ENCODE measurements at places on chromosomes 16 and 17.

DNA sequence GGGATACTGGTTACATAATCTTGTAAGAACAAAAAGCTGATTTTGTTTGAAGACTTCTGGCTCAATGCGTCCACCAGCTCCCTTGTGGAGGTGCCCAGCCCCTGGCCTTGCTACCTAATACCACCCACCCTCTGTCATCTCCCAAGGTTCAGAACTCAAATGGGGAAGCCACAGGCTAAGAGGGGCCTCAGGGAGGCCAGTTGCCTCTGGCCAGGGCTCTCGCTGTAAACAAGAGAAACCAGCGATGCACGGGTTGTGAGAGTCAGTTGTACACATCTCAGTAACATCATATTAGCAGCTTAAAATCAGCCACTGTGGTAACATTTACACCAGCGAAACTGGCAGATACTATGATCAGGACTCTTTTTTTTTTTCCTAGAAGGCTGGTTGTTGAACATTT is 6.0 kb downstream of the TEKT5 start:
- DNase-seq = no peak

DNA sequence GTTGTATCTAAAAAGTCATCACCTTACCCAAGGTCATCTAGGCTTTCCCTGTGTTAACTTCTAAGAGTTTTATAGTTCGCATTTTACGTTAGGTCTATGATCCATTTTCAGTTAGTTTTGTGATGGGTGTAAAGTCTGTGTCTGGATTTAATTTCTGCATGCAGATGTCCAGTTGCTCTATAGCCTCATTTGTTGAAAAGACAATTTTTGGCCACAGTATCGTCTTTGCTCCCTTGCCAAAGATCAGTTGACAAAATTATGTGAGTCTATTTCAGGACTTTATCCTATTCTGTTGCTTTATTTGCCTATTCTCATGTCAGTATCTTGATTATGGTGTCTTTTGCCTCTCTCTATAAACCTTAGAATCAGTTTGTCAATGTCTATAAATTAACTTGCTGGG is 85.1 kb downstream of the METRNL start:
- no peak for DNase-seq

- DNase-seq = no peak
These were observed 11.5 kb downstream of the HAPSTR1 start for GRCh38 chr16:9102943-9103342.

- DNase-seq = peak; percentile 39
These were observed 138.9 kb upstream of the CES5A start for GRCh38 chr16:56013962-56014552.

DNA sequence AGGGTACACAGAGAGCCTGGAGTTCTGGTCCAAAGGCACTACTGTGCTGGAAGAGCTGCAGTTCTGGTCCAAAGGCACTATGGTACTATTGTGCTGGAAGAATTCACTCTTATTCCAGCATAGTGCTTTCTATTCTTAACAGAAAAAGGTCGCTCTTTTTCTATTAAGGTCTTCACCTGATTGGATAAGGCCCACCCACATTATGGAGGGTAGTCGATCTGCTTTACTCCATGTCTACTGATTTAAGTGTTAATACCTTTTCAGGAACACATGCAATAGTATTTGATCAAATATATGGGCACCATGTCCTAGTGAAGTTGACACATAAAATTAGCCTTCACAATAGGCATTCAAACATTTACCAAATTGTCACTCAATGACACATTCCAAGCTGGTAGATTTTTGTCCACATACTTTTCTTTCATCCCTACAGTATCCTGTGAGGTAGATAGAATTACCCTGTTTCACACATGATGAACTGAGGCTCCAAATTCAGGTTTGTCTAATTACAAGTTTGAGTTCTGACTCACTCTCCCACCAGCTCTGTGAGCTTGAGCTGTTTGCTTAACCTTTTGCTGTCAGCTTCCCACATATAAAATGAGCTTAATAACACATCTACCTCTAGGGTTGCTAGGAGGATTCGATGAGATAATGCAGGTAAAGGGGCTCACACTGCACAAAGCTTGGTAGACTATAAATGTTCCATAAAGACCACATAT is 129.9 kb downstream of the AIPL1 start:
- DNase-seq = no peak

GRCh38 chr17:61157246-61157886 is 242.3 kb upstream of the TBX2 start:
- no peak for DNase-seq

DNA sequence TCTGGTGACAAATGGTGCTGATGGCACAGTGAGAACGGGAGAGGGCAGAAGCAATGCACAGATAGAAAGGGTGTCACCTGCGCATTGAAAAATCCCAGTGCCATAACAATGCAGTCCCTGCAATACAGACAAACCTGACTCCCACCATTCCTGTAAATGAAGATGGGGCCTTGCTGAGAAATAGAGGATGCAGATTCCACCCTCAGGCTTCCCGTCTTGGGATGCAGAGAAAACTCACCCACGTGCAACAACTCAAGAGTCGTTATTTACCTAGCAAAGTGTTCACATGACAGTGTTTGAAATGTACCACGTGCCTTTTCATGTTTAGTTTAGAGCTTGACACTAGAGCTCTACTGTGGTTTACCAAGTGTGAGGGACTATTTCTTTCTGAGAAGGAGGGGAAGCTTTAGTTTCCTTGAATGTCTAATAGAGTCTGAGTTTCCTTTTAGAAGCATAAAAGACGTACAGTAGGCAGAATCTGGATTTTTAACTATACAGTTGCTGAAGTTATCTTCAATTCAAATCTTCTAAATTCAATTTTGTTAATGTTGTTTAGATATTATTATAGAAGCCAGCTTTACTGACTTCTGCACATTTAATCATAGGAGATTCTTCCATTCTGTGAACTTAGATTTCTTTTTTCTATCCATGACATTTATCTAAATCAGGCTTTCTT is 35.6 kb downstream of the WWOX start:
- DNase-seq = no peak

GRCh38 chr16:6374821-6375220 is 957.8 kb upstream of the RBFOX1 start:
- no peak for DNase-seq

- no peak for DNase-seq
These were observed 197.5 kb downstream of the HS3ST3A1 start for GRCh38 chr17:13403982-13404946.

DNA sequence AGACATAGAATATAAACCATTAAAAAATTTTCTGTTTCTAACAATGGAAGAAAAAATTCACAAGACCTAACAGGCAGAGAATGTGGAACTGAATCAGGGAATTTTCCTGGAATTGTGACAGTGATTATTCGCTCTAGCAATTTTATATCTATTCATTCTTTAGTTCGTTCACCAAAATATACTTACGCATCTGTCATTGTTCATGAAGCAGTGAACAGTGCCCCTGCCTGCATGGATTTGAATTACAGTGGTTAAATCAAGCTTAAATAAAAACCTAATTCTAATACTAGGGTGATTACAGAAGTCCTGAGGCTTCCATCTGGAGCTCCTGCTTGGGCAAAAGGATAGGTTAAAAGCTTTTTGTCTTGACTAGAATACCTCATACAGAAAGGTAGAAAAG is 48.6 kb downstream of the ABCA8 start:
- no peak for DNase-seq

DNA sequence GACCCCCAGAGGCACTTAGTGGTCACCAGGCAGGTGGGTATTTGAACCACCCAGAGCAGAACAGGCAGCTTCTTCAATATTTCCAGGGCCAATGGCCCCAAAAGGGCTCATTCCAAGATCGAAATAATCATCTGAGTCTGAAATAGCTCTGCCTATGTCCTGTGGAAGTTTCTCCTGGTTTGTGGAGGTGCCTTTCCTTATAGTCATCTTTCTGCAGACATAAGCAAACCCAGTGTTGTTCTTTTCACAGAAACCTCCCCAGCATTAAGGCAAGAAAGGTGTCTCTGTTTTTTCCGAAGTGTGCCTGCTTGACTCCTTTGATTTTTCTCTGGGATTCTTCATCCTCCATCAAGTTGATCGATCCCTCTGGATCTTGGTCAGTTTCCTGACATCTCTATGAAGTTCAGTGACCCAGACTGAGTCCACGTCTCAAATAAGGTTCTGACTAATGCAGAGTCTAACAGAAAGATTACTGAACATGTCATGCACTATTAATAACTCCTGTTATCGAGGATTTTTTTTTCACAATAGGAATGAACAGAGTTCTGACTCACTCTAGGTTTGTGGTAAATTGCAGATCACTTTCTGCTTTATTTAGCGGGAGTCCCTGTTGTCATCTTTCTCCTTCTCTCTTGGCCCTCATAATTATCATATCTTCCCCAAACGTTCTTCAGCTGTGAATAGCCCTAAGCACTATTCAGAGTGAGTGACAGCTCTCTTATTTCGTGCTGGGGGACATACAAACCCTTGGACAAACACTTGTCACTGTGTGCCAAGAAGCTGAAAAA is 1.5 kb downstream of the LRRC3C start:
- peak; percentile 80 for DNase-seq

GRCh38 chr17:45869676-45870341 is 24.5 kb upstream of the MAPT start:
- DNase-seq = no peak

GRCh38 chr16:48353565-48354163 is 31.5 kb downstream of the SIAH1 start:
- peak; percentile 78 for DNase-seq

DNA sequence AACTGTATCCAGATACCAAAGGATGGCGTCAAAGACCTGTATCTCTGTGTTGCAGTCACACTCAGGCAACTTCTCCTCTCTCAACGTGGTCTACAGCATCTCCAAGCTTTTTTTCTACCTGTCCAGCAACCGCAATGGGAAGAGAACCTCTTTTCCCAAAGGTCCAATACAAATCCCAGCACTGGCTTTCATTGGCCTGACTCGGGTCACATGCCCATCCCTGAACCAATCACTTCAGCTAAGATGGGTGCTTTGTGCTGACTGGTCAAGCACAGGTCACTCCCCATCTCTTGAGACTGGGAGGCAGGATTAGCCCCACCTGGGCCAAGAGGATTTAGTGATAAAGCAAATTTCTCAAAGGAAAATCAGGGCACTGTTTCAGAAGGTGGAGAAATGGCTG is 71.2 kb upstream of the C16orf82 start:
- no peak for DNase-seq

GRCh38 chr16:86298758-86299134 is 211.6 kb upstream of the FOXF1 start:
- DNase-seq = no peak
